ENCODE measurements at places on chromosomes 12 and 14.
A peak's percentile ranks its signal among the peaks of the same experiment; 100 is the strongest.

DNA sequence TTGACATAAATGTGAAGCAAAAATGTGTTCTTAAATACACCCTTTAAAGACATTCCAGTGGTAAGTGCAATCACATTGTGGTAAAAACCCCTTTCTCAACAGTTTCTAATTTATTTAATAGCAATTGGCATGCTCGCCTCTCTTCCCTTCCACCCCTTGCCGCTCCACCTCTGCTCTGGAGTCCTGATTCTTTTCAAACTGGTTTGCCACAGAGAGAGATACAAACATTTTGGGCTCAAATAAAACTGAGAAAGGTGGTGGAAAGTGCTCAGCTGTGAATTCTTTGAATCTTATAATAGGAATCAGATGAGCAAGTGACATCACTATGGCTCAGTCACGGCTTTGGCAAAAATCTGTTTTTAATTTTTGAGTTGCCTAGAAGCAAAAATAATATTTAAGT, 993.9 kb downstream of the GALC start:
- DNase-seq: no peak

GRCh38 chr14:94961386-94962165, 191.7 kb upstream of the GSC start:
- no peak for DNase-seq

DNA sequence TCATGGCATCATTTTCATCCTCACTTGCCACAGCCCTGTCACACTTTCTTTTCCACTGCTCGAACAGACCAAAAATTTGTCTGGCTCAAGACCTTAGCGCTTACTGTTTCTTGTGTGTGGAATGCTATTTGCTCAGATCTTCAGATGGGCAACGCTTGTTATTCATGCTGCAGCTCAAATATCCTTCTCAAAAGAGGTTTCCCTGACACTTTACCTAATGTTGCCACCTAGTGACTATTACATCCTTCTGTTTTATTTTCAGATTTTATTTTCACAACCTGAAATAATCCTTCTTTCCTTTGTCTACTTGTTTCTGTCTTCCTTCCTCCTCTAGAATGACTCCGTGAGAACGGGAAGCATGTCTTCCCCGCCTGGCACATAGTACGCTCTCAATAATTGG, 5.6 kb downstream of the FBXO33 start:
- peak; percentile 41 for DNase-seq

DNA sequence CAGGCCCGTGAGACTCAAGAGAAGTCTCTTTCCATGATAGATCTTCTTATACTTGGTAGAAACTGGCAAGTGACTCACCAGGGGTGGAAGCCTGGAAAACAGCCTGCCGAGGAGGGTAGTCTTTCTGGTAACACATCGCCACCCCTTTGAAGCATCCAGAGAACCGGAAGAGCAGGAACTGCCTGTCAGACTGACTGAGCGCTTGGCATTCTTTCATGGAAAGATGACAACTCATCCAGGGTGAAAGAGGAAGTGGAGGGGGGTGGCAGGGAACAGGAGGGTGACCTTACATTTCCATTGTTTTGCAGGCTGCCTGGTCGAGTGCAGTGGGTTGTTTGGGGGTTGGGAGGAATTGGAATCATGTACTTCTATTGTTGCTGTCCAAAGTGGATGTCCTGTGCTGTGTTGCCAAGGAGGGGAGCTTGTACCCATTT, 34.5 kb downstream of the PRKCH start:
- peak; percentile 6 for DNase-seq

- no peak for DNase-seq
Observed at GRCh38 chr14:88452231-88452630, 66.8 kb downstream of the SPATA7 start.

- DNase-seq: no peak
Observed at GRCh38 chr12:117159674-117160073, 30.6 kb downstream of the FBXO21 start.

- DNase-seq: peak; percentile 65
Observed at GRCh38 chr14:92507174-92507768, 6.3 kb upstream of the RIN3 start.

- no peak for DNase-seq
Observed at GRCh38 chr14:68663385-68664076, 129.3 kb downstream of the ZFP36L1 start.

GRCh38 chr12:64171715-64172114, 50.4 kb downstream of the KICS2 start:
- no peak for DNase-seq

DNA sequence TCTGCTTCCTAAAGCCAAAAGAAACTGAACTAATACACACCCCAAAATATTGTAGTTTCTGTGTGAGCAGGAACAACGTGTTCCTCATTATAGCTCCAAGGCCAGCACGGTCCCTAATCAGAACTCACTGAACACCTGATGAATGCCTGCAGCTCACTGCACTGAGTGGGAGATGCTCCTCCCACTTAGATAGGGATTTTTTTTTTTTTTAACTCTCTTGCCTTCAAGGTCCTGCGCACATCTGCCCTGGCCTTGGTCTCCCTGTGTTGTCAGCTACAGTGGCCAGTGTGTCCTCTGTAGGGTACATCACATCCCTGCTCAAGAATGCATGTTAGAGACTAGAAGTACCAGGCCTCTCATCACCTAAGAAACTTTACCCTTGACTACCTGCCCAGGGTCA, 44.3 kb upstream of the TMPO start:
- DNase-seq: no peak

- DNase-seq: no peak
Observed at GRCh38 chr12:104742551-104743201, 215.4 kb downstream of the SLC41A2 start.

- DNase-seq: no peak
Observed at GRCh38 chr14:74419086-74419485, 6.9 kb downstream of the SYNDIG1L start.

- peak; percentile 70 for DNase-seq
Observed at GRCh38 chr12:2288001-2288400, 235.2 kb downstream of the CACNA1C start.

DNA sequence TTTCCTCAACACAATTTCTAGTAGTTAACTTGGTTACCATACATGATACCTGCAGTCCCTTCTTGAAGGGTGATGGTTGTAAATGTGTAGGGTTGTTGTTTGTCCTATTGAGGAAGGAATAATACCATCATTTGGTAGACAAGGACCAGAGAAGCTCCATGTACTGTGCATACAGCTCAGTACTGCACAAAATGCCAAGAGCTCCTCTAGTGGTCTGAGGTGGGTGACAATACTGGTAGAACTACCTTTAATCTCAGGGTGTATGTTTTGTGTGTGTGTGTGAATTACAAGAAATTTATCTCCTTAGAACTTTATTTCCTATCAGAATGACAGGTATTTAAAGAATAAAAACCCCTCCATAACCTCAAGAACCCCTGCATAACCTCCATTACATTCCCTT, 575.3 kb downstream of the TMTC2 start:
- DNase-seq: peak; percentile 15

DNA sequence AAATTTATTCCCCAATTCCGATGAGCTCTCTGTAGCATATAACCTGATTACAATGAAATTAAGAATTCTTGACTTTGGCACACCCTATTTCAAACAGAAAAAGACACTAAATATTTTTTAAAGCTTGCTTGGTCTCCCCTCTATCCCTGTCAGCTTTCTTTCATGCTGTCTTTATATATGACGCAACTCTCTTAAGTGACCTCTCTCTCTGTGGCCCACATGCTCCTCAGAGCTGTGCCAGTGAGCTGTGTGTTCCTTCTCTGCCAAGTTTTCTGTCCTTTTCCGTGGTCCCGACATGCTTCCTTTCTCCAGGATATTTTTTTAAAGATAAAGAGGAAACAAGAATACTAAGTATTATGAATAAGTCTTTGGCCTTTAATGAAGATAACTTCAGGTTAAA, 484.0 kb downstream of the ETNK1 start:
- no peak for DNase-seq

DNA sequence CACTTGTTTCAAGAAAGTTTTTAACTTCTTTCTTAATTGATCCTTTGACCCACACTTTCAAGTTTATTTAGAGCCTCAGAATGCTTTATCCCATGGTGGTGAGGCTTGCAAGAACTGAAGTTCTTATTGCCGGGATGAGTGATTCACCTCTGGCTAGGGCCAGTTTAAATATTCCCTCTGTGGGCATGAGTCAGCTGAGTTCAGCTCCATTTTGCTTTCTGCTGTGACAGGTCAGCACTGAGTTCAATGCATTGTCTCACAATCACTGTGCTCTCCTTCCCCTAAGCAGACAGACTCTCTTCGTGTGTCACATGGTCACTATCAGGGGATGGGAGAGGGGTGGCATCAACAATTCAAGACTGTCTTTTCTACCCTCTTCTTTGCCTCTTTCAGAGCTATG, 514.6 kb upstream of the FBXO33 start:
- DNase-seq: no peak

- no peak for DNase-seq
Observed at GRCh38 chr14:66242001-66242400, 244.2 kb upstream of the CCDC196 start.

DNA sequence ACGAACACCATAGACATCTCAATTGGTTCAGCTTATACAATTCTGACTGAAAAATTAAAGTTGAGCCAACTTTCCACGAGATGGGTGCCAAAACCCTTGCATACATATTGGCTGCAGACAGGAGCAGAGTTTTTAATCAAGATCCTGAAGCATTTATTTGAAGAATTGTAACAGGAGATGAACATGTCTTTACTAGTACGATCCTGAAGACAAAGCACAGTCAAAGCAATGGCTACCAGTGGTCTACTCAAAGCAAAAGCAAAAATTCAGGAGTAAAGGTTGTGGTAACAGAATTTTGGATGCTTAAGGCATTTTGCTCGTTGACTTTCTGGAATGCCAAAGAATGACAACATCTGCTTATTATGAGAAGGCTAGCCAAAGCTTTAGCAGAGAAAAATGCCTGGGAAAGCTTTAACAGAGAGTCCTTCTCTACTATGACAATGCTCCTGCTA, 20.7 kb downstream of the ZDHHC17 start:
- DNase-seq: no peak

- peak; percentile 49 for DNase-seq
Observed at GRCh38 chr14:98711453-98711852, 560.5 kb downstream of the BCL11B start.

DNA sequence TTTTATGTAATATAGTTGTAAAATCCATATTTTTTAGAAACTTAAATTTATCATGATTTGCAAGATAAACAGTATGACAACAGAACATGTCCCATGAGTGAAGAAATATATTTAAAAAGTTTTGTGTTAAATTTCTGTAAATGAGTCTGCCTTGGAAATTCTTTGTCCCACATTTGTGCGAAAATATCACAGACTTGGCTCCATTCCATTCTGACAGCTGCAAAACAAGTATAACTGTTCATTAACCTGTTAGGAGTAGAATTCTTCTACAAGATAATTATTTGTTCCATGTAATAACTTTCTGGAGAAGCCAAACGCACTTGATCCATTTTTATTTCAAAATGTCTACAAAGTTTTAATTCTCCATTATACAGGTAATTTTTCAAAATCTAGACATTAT, 37.9 kb downstream of the MDM1 start:
- no peak for DNase-seq

GRCh38 chr12:76445462-76445861, 97.2 kb upstream of the BBS10 start:
- no peak for DNase-seq

GRCh38 chr14:74085047-74085637, 386 bp downstream of the LIN52 start:
- DNase-seq: peak; percentile 48

- DNase-seq: peak; percentile 45
Observed at GRCh38 chr12:121766290-121767039, 27.0 kb downstream of the RHOF start.

GRCh38 chr12:8465301-8465996, 9.7 kb downstream of the CLEC6A start:
- no peak for DNase-seq

- DNase-seq: peak; percentile 60
Observed at GRCh38 chr12:108939594-108939993, 59.7 kb downstream of the DAO start.

GRCh38 chr12:108305520-108305919, 33.6 kb downstream of the CMKLR1 start:
- DNase-seq: peak; percentile 68

GRCh38 chr14:97748616-97749015, 951.4 kb downstream of the VRK1 start:
- no peak for DNase-seq

Measured in NB4 (cell line).